Stimulated activated CD4-positive, alpha-beta T cell treated with anti-CD3 and anti-CD28 coated beads, TNF-alpha, amount 100 ng/mL, for 4 hours (primary cell): ENCODE measurements at places on chromosomes 12 and 14.

GRCh38 chr12:58323676-58324075 lies 382.3 kb downstream of the ATP23 start:
- no peak for DNase-seq

- no peak for DNase-seq
Measured at GRCh38 chr12:111569363-111570083, 29.6 kb downstream of the ATXN2 start.

DNA sequence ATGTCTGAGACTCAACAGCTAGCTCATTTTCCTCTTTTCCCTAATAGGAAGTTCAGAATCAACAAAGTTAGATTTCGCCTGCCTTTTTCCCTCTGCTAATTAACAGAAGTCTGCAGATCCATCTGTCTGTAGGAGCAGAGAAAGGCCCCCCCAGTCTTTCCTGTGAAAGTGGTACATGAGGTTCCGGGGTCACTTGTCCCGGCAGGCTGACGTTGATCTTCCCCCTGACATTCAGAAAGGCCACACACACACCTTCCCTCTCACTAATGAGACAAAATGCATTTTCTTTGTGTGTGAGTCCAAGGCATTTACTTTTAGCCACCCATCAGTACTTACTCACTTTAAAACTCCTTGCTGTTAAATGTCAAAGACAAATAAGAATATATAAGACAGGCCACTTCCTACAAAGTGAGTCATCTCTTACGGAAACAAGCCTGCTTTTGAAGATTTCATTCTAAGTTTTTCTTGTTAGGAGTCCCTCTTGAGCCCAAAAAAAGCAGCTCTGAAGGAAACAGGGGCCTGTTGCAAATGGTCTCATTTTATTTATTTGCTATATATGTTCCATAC lies 138.7 kb downstream of the TTC7B start:
- DNase-seq, result no peak

- no peak for DNase-seq
Measured at GRCh38 chr12:18868717-18869116, 130.8 kb downstream of the CAPZA3 start.

- DNase-seq, result no peak
Measured at GRCh38 chr12:77845831-77846230, 15.1 kb downstream of the NAV3 start.

- no peak for DNase-seq
Measured at GRCh38 chr14:90805084-90805391, 11.2 kb downstream of the TTC7B start.

GRCh38 chr14:97550463-97550862 lies 753.3 kb downstream of the VRK1 start:
- DNase-seq, result no peak

GRCh38 chr14:68795597-68796417 lies 2.9 kb upstream of the ZFP36L1 start:
- DNase-seq, result peak; percentile 68
